Esophagus mucosa (tissue), 1 donor: ENCODE measurements at places on chromosomes 12 and 14. TPM values are rescaled to one million over a fixed set of nuclear protein-coding genes. Genes with fewer than 3 reads are reported as not detected.

- ATAC-seq = no peak
Measured at GRCh38 chr12:80576641-80577418, 130.6 kb upstream of the MYF6 start.

- no peak for ATAC-seq
Measured at GRCh38 chr14:54186821-54187763, 209.7 kb upstream of the CDKN3 start.

- ATAC-seq = no peak
Measured at GRCh38 chr12:68119724-68120211, 39.8 kb downstream of the IFNG start.

DNA sequence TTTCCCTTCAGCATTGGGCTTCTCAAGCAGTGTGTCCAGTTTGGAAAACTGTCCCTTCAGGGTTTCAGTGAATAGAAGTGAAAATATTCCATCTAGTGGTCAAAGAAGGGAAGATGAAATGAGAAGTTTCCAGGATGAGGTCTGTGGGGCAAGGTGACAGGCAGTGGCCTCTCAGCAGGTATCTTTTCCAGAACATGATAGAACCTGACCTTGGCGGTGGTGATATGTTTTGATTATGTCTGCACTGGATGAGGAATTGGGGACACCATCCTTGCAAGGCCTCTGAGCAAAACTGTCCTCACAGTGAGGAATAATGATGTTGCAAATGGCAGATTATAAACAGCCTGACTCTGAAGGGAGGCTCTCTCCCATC lies 4.7 kb downstream of the GPX2 start:
- ATAC-seq = no peak

DNA sequence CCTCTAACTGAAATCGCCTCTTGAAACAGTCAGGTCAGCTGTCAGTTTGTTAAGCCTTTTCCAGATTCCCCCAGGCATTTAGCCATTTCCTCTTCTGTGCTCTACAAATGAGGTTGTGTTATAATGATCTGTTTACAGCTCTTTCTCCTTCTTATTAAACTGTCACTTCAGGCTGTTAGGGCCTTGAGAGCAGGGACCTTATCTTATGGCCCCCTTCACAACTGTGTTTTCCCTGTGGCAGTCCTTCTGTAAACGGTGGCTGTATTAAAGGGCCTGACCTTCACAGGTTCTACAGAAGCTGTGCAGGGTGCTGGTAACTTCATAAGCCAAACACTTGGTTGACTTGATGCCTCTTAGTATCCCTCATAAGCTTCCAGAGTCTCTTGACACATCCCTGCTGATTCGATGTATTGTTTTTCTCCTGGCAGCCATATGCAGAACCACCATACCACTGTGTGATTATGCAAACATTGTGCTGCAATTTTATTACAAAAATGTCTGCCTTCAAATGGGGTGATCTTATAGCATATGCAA lies 104.7 kb downstream of the PLEKHA5 start:
- ATAC-seq = no peak

GRCh38 chr14:26323869-26324268 lies 274.0 kb downstream of the NOVA1 start:
- no peak for ATAC-seq

DNA sequence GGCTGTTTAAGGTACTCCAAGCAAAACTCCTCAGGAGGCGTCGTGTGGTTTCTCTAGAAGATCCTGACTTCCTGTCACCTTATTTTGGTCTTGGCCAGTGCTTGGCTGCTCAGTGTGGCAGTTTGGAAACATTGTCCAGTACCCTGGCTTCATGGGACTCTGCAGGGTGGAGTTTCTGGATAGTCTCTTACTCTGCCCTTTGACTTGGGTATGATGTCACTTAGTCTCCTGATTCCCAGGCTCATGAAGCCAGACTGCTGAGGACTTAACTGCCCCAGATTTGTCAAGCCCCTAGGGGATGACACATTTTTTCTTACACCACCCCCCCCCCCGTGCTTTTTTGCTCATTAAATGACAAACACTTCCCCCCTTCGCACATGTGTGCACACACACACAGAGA lies 82.7 kb downstream of the ADCK1 start:
- no peak for ATAC-seq

DNA sequence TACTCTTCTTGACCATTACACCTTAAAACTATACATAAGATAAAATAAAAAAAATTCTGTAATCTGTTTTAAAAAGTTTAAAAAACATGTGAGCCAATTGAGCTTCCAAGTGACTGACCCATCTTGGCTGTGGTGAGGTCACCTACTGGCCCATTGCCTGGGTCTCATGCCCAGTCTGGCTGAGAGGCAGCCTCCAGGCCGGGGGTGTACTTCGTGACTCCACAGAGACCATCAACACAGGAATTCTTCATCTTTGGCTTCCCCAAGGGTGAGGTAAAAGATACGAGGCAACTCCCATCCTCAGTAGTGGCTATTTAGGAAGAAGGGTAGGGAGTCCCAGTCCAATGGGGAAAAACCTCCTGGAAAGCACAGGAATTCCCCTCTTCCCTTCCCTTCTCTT lies 113.2 kb downstream of the APAF1 start:
- ATAC-seq = no peak

- ATAC-seq = no peak
Measured at GRCh38 chr12:39824505-39825212, 205.1 kb upstream of the ABCD2 start.

GRCh38 chr14:57970594-57970993 lies 104.7 kb upstream of the SLC35F4 start:
- no peak for ATAC-seq

GRCh38 chr12:6662602-6662905 lies 365 bp downstream of the ING4 start:
- ATAC-seq = peak; percentile 49

KRT78 gene
- total RNA-seq = 291 TPM

KRT83 gene
- not detected for total RNA-seq

SERPINA6 gene
- not detected for total RNA-seq

PELI2 gene
- 1.8 TPM for total RNA-seq

KLRC2 gene
- total RNA-seq = 0.60 TPM

CACNA1C gene
- 1.1 TPM for total RNA-seq

PMCH gene
- not detected for total RNA-seq

MYH6 gene
- not detected for total RNA-seq

LHX5 gene
- total RNA-seq = not detected

CCDC198 gene
- total RNA-seq = not detected

ETNK1 gene
- total RNA-seq = 26.9 TPM
